ENCODE measurements at places on chromosomes 2 and 18.

- DNase-seq = no peak
These were observed 132.1 kb downstream of the GBX2 start for GRCh38 chr2:236036045-236036444.

DNA sequence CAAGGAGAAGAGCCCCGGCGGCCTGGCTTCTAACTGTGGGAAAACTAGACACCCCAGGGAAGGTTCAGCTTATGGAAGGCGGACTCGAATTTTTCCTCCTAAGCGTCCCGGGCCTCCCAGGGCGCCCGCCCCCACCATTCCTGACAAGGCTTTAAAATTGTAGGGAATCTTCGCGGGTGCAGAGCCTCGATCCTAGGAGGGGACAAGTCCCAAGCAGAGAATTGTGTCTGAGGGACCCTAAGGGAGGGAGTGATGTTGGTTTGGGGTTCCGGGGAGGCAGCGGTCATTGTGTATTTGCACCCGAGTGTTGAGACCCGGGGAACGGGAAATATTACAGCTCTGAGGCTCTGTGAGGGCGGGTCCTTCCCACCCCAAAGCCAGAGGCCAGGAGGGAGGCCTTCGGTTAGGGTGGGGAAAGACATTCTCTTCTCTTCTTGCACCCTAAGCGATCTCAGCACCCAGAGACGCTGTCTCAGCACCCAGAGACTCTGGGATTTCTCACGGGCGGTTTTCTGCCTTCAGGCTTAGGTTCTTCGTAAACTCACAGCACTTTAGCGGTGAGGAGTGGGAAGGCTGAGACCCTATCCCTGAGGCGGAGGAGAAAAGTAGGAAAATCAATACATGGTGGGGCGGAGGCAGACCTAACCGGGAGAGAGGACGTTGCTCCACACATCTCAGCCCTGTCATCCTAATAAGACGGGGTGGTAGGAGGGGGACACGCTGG, 7.6 kb downstream of the OSR1 start:
- no peak for DNase-seq

- DNase-seq = no peak
These were observed 165.3 kb upstream of the SYT4 start for GRCh38 chr18:43442571-43442970.

- no peak for DNase-seq
These were observed 144.8 kb upstream of the CYP26B1 start for GRCh38 chr2:72292433-72292832.

DNA sequence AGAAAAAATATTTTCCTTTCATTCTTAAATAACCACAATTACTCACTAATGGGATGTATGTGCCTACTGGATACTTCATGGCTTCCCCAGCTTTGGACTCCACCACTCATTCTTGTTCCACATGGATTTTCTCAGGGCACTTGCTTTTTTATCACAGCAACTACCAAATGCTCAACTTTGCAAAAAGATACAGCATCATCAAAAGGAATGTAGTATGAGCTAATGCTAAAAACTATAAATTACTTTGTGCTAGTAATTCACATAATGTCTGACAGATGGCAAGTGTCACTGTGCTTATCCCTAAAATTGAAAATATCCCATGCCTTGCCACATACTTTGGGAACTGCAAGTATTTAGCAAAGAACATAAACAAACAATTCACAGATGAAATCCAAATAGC, 130.4 kb upstream of the ZFP36L2 start:
- no peak for DNase-seq
